ENCODE measurements at places on chromosomes 11 and 22.

GRCh38 chr11:128472128-128473089 lies 114.9 kb downstream of the ETS1 start:
- DNase-seq = peak; percentile 55

- no peak for DNase-seq
Observed at GRCh38 chr11:69298267-69299022, 4.5 kb downstream of the MYEOV start.

GRCh38 chr11:72774499-72774898 lies 19.3 kb downstream of the STARD10 start:
- no peak for DNase-seq

- no peak for DNase-seq
Observed at GRCh38 chr11:5267033-5267563, 2.6 kb downstream of the HBE1 start.

GRCh38 chr11:24238771-24239645 lies 257.8 kb upstream of the LUZP2 start:
- DNase-seq = no peak

DNA sequence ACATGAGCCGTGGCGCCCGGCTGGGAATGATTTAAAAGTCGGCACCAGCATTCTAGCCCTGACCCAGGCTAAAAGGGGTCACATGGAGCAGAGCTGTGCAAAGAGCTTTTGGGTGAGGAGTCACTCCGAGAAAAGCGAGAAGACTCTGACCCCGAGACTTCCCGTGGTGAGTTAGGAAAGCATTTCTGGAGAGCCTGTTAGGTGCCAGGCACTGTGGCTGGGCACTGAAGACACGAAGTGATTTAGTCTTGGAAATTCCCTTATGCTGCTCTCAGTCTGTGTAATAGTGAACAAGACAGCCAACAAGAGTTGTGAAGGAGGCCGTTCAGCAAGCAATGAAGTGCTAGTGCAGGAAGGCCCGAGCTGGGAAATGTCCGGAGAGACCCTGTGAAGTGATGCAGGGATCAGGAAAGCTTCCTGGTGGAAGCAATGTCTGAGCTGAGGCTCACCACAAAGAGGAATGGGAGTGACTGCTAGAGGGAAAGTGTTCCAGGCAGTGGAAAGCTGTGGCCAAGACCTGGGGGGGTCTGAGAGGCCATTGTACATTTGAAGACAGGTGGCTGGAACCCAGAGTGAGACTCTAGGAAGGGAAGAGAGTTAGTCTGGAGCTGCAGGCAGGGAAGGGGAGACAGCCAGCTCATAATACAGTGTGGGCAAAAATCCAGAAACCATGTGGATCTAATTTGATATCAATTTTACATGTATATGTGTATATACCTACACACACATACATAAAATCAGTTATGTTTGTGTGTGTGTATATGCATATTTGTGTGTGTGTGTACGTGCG lies 31.6 kb downstream of the MARK2 start:
- no peak for DNase-seq

GRCh38 chr11:69918938-69919650 lies 99.9 kb upstream of the FGF3 start:
- peak; percentile 47 for DNase-seq

- peak; percentile 37 for DNase-seq
Observed at GRCh38 chr22:40036591-40037225, 42.0 kb downstream of the FAM83F start.

DNA sequence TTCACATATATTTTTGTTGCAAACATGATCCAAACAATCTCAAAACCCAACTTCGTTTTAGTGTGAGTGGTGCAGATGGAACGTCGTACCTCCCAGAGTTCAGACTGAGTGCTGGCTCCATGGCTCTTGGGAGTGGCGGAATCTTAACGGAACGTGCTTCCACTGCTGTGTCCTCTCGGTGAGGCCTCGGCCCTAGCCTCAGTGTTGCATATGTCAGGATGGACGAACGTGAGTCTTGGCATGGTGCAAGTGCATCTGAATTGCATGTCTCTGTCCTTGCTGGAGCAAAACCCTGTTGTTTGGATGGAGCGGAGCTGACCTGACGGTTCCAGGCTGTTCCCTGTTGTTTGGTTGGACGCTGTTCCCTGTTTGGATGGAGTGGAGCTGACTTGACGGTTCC lies 306.8 kb downstream of the TBC1D22A start:
- DNase-seq = no peak

- DNase-seq = no peak
Observed at GRCh38 chr11:122089111-122089510, 26.9 kb downstream of the BLID start.

GRCh38 chr22:37804881-37805809 lies 2.6 kb upstream of the GCAT start:
- DNase-seq = peak; percentile 59

GRCh38 chr11:58567889-58568512 lies 7.7 kb downstream of the LPXN start:
- DNase-seq = peak; percentile 79

DNA sequence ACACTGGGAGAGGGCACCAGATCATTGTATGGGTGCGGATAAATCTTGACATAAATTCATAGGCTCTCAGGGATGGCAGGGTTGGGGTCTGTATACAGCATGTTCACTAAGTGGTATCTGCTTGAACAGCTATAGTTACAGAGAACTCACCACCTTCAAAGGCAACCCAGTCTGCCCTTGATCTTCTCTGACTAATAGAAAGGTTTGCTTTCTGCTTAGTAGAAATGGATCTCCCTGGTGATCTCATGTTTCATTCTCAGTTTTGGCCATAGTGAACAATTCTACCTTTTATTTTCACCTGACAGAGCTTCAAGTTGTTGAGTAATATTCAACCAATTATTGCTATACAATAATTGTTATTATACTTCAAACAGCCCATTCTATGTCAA lies 32.4 kb downstream of the CNTF start:
- no peak for DNase-seq

GRCh38 chr11:113202431-113202830 lies 112.0 kb upstream of the TTC12 start:
- no peak for DNase-seq

- no peak for DNase-seq
Observed at GRCh38 chr11:66494935-66495334, 14.7 kb downstream of the DPP3 start.

- DNase-seq = no peak
Observed at GRCh38 chr11:60777572-60777971, 7.6 kb upstream of the MS4A10 start.

DNA sequence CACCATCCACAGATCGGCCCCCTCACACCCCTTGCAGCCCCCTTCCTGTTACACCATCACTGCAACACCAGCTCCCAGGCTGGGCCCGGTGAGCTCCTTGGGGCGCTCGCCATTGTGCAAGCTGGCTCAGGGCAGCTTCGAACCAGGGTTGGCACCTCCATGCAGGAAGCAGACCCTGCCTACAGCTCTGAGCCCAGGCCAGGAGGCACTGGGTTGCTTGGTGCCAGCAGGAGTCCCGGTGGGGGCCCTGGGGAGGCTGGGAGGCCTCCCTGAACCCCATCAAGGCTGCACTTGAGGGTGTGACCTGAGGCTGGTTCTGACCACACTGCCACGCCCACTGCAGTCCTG lies 417.1 kb downstream of the CTTN start:
- no peak for DNase-seq

- no peak for DNase-seq
Observed at GRCh38 chr22:36002084-36002483, 26.5 kb downstream of the RBFOX2 start.

DNA sequence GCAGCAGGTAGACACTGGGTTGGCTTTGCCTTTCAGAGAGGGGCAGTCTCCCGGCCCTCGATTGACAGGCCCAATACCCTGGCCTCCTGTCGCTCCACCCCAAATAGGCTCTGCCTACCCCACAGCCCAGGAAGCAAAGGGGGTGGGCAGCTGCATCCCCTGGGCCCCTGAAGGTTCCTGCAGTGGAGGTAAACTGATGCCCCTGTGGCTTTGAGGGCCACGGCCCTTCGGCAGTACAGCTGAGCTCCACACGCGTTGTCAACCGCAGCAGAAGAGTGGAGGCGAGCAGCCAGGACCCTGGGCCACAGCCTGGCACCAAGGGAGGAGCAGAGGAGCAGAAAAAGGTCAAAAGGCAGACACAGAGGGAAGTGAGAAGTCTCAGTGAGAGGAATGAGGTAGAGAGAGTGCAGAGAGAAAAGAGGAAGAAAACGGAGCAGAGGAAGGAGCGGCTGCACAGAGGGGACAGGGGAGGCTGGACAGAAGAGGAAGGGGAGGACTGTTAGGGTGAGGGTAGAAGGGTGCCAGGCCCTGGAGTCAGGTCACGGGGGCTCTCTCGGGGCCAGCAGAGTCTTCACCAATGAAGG lies 64.0 kb downstream of the SLC22A12 start:
- no peak for DNase-seq

All from activated CD4-positive, alpha-beta T cell treated with anti-CD3 and anti-CD28 coated beads for 4 hours (primary cell).